ENCODE measurements at places on chromosomes 5 and 9.

DNA sequence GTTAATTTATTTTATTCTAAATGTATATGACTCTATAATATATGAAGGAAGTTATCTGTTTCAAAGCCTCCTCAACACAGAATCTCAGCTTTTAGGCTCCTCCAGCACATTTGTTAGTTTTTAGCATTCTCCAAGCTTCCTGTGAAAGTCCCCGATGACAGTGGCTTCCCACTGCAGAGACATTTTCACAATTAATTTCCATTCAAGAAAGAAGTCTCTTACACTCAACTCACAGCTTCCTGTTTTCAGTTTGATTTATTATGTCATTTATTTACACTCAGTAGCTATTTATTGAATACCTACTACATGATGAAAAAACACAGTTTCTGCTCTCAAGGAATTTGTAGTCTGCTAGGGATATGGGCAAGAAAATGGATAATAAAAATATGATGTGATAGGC is 2228.2 kb upstream of the WWC1 start:
- peak; percentile 75 for ATAC-seq

DNA sequence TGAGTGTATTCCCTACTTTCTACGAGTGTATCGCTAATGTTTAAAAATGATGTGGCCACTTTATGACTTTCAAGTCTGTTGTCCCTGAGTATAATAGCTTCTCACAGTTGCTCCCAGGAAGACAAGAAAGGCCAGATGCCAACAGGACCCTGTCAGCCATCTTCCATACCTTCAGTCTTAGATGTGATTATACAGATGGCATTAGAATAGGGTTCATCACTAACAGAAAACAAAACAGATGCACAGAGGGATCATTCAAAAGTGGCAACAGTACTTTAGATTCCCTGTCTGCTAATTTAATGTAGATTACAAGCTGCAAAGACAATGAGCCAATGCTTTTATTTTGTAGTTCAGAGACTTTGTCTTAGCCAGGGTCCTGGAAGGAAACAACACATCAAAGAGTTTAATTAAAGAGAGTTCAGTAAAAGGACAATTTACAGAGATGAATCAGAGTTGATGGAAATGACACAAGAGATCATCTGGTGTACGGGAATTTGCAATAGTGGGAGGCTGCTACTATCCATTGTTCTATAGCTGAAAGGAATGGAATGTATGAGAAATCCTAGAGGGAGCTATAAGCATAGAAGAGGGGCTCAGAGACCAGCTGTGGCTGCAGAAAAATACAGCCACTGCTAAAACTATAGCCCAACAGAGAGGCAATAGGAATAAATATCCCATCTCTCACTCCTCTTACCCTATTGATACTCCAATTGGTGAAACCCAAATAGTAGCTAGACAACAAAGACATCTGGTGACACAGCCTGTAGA is 393.7 kb upstream of the SMC2 start:
- ATAC-seq: no peak

- peak; percentile 29 for ATAC-seq
Measured at GRCh38 chr5:108639366-108639765, 108.3 kb upstream of the FER start.

DNA sequence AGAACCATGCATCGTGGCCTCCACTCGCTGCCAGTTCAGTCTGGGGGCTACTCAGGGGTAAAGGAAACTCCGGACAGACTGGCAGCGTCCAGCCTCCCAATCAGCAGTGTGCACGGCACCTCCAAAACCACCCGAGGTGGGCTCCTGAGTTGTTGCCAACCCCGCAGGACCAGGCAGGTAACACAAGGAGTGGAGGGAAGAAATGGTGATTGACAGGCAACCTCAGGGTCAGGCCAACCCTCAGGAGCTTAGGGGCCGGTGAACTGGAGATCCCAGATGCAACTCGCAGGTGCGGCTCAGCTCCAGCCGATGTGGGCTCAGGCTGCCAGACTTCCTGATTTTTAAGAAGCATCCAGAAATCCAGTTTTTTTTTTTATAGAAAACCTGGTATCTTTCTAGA is 37.3 kb upstream of the AKNA start:
- ATAC-seq: no peak

DNA sequence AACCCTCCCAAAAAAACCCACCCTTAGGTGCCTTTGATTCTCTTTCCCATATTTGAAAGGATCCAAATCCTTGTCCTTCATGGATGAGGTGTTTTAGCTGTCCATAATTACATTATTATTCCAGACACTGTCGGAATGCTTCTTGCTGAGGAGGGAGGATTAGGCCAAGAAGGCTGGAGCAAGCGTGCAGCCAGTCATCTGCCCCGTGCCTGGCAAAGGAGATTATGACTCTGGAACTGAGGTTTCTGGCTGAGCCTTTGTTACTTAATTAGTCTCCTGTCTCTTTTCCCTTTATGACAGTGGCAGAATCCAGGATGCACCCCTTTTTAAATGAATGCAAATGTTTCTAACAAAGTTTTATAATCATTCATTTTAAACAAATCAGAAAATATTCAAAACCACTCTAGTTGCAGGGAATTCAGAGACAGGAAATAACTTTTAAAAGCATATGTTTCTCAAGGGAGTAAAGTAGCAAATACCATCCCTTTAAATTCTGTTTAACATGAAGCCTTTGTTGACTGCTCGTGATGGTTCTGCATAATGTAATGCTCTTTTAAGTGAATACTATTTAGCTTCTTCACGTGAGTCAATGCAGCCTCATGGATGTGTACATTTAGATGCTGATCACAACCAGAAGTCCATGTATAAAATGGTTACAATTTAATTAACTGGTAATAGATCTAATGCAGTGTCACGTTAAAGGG is 69.8 kb downstream of the GALNT10 start:
- peak; percentile 69 for ATAC-seq

DNA sequence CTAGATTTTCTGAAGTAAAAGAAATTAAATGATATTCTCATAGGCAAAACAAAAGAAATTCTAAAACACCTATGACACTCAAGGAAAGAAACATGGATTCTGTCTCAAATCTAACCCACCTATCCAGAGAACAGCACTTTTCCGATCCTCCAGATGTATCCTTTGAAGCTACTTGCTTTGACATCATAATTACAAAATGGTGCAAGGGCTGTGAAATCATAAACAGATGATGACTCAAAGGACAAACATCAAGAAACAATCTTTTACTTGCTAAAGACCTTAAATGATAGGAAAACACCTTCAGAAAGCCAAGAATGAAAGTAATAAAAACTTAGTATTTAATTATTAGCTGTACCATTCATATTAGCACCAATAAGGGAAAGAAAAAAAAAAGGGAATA is 202.6 kb downstream of the DENND1A start:
- ATAC-seq: no peak

DNA sequence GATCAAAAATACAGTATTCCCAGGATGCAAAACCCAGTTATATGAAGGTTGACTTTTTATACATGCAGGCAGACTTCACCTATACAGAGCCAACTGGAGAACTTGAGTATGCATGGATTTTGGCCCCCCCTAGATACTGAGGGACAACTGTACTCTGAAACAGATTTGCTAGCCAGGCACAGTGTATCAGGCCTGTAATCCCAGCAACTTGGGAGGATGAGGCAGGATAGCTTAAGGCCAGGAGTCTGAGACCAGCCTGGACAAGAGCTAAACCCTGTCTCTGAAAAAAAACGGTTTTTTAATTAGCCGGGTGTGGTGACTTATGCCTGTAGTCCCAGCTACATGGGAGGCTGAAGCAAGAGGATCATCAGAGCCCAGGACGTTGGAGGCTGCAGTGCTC is 21.9 kb downstream of the PTBP3 start:
- ATAC-seq: no peak

GRCh38 chr9:37859043-37859442 is 44.9 kb downstream of the SLC25A51 start:
- no peak for ATAC-seq

DNA sequence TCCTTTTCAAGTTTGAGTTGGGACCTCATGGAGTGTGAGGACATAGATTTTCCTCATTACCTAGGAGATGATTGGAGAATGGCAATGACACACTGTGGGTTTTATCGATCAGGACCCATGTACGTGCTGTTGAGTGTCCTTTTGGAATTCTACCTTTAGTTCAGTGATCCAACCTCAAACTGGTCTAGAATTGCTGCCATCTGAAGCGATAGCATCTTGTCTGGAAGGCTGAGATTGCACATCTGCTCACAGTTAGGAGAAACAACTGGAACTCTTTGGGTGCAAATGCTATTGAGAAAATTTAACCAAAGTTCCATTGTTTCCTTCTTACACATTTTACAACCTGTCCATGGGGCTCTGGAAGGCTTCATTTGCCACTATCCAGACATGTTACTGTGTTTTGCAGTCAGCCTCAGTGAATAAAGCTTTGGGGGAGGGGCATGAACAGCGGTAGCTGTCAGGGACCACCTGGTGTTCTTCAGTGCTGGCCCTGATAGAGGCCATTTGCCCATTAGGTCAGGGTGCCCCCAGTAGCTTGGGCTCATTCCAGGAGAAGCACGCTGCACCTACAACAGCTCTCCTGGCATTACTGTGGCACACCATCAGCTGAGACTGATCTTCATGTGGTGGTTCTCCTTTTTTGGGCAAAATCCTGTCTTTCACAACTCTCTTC is 123.1 kb downstream of the PDE8B start:
- no peak for ATAC-seq

DNA sequence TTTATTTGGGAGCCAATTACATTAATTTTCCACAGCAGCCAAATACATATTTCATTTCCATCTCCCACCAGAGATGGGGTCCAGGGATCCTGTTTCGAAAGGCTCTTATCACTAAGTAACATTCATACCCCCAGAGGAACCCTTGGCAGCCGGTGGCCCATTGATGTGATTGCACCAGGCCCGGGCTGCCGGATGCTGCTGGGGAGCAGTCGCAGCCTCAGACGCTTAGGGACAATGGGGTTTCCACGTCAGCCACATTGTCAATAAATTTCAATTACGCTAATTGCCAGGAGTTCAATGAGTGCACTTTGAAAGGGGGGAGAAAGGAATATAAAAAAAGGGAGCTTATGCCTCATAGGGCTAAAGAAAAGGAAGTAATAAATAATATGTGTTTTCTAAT is 478.8 kb upstream of the ADAMTS16 start:
- ATAC-seq: peak; percentile 46

DNA sequence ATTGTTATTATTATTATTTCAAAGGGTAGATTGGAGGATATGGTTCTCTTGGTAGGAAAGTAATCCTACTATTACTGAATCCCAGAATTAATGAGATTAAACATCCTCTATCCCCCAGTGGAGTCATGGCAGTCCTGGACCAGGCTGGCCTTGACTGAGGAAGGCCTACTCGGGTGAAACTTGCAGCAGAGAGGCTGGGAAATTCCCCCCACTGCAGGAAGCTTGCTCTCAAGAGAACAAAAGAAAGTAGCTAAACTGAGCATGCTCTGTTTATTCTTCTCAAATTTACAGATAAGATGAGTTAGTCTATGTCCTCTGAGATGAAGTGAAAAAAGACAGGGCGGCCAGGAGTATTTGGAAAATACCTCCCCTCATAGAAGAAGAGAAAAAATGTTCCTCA is 233.9 kb upstream of the RPS23 start:
- no peak for ATAC-seq

- no peak for ATAC-seq
Measured at GRCh38 chr5:83785176-83785668, 64.6 kb upstream of the HAPLN1 start.

- ATAC-seq: no peak
Measured at GRCh38 chr9:134535171-134535570, 106.4 kb upstream of the COL5A1 start.

DNA sequence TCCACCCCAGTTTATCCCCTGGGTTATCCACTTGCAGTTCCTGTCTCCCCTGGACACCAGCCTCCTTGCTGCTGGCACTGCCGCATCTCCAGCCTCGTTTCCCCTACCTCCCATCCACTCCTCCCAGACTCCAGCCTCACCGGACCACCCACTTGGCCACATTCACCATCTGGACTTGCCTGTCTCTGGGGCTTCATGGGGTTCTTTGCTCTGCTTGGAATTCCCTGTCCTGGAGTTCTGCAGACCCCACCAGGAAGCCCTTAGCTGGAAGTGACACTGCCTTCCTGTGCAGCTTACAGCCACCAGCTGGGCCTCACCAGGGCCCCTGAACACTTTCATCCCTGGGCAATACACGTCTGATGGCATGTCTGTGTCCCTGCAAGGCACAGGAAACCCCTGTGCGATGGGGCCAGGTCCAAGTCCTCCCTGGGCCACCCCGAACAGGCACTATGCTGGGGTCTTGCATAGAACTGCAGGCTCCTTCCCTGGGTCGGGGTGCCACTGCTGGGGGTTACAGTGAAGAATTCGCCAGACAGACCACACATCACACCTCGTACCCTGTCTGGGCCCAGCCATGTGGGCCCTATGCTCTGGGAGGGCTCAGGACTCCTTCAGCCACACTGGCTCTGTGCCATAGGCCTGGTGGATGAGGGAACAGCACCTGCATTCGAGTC is 3.0 kb downstream of the FLT4 start:
- ATAC-seq: no peak

DNA sequence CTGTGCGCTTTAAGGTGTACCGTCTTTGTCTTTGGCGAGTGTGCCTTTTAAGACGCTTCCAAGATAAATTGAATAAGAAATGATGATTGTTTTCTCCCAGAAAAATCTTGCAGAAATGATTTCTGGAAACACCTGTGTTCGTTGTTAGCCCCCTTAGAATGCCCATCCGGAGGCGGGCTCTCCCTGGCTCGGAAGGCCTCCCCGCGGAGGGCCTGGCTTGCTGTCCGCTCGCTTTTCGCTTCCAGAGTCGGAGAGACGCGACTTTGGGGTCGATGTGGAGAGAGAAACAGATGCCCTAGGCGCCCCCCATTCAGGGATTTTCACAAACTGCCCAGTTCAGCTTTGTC is 23.9 kb downstream of the LECT2 start:
- no peak for ATAC-seq
